Right renal pelvis (tissue), 4 donors: ENCODE measurements at places on chromosomes 5 and 9. TPM values are rescaled to one million over a fixed set of nuclear protein-coding genes. Genes with fewer than 3 reads are reported as not detected.
A peak's percentile ranks its signal among the peaks of the same experiment; 100 is the strongest.

Gene PCDHGC3
- polyA plus RNA-seq = 122 TPM

DNA sequence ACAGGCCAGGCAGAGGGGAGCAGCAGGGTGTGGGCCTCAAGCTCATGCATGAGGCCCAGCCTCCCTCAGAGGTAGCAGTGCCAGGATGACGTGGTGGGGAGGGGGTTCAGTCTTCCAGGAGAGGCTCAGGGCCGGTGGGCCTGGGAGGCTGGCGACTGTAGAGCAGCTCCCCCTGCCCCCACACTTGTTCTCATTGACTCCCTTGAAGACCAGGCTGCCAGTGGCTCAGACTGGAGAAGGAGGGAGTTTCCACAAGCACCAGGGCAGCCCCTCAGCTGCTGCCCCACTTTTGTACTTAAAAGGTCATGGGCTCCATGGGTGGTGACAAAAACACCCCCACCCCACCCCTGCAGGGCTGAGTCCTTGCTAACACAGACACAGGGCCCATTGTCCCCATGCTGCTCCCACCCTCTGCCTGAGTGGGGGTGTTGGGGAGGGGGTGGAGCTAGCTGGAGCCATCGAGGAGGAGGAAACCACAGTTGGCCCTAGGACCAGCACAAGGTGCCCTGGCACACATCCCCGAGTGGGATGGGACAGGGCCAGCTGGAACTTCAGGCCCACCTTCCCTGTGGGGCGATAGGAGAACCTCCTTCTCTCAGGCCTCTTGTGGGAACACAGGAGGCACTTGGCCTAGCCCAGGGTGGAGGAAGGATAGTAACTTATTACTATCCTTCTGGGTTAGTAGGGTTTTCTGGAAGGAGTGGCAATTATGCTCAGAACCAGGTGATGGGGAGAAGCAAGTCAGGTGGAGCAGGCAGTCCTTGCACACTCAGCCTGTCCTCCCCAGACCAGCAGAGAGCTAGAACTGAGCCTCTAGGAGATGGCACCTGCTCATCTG, 10.7 kb downstream of the PDLIM4 start:
- no peak for DNase-seq

DNA sequence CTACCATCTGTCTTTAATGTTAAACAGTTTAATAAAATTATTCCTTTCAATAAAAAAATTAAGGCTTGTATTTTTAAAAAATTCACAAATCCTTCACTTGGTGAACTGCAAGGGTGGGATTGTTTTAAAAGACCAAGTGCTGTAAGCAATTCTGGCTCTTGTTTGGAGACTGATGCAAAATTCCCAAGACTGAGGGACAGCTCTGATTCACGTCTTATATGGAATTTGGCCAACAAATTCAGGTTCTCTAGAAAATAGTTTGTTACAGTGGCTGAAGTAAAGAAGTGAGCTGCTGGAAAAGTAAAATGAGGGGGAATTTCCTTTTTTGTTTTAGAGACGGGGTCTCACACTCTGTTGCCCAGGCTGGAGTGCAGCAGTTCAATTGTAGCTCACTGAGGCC, 58.3 kb downstream of the PRELID2 start:
- DNase-seq = no peak

Gene PCAT7
- 1.1 TPM for polyA plus RNA-seq

- peak; percentile 46 for DNase-seq
Measured at GRCh38 chr9:2859776-2860379, 16.0 kb upstream of the PUM3 start.

DNA sequence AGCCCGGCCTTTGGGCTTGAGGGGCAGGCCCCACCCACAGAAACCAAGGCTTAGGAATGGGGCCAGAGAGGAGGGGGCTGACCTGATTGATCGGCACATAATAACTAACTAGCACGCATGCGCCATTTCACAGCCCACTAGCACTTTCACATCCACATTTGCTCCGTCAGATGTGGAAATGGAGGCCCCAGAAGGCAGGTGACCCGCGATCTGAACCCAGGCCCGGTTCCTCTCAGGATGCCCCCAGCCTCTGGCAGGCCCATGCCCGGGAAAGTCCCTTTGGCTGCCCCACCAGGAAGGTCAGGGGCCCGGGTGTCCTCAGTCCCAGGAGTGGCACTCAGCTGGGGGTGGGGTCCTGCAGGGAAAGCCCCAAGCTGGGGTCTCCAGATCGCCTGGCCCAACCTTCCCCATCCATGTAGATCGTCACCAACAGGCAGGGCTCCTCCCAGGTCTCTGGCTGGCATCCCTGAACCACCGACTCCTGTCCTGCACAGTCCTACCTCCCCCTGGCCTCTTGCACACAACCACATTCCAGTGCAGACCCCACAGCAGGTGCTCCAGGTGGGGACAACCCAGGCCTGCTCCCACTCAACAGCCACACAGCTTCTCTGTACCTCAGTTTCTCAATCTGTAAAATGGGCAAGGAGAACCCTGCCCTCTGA, 46.7 kb downstream of the VAV2 start:
- no peak for DNase-seq

- no peak for DNase-seq
Measured at GRCh38 chr9:121538221-121538620, 38.6 kb upstream of the GGTA1 start.

- DNase-seq = no peak
Measured at GRCh38 chr9:80504601-80505230, 933.0 kb downstream of the TLE4 start.

DNA sequence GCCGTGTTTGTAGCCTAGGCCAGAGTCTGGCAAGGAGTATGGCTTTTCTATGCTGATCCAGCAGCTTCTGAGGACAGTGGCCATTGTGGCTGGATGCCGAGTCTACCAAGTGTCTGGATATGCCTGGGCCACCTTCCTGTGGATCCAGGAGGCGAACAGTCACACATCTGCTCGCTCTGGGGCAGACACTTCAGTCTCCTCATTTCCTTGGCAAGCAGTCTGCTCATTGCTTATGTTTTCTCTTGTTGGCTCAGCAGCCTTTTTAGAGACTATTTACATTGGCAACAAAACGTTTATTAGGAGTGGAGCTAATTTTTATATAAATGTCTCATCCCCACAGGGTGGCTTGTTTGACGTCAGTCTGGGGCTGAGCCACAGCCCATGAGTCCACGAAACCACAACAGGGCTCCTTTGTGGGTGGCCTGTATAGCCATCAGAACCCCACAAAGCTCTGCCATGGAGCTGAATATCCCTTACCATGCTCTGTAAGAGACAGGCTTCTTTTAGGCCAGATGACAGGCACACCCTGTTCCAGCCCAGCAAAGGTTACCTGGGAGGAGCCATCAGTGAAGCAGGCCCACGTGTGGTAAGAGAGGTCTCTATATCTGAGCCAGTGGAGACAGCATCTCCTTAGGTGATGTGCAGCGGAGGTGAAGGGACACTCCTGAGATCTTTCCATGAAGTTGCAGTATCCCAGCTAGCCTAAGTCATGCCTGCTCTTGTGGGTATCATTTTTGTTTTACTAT, 221.7 kb downstream of the DIRAS2 start:
- DNase-seq = no peak

- DNase-seq = no peak
Measured at GRCh38 chr5:3276896-3277295, 318.7 kb upstream of the IRX1 start.

- no peak for DNase-seq
Measured at GRCh38 chr5:76457674-76458485, 54.8 kb downstream of the IQGAP2 start.

Gene ENHO
- 2.8 TPM for polyA plus RNA-seq

Gene CEL
- polyA plus RNA-seq = 4.5 TPM

- DNase-seq = no peak
Measured at GRCh38 chr5:124519396-124519795, 227.0 kb downstream of the ZNF608 start.

Gene PNPLA7
- polyA plus RNA-seq = 1.6 TPM

DNA sequence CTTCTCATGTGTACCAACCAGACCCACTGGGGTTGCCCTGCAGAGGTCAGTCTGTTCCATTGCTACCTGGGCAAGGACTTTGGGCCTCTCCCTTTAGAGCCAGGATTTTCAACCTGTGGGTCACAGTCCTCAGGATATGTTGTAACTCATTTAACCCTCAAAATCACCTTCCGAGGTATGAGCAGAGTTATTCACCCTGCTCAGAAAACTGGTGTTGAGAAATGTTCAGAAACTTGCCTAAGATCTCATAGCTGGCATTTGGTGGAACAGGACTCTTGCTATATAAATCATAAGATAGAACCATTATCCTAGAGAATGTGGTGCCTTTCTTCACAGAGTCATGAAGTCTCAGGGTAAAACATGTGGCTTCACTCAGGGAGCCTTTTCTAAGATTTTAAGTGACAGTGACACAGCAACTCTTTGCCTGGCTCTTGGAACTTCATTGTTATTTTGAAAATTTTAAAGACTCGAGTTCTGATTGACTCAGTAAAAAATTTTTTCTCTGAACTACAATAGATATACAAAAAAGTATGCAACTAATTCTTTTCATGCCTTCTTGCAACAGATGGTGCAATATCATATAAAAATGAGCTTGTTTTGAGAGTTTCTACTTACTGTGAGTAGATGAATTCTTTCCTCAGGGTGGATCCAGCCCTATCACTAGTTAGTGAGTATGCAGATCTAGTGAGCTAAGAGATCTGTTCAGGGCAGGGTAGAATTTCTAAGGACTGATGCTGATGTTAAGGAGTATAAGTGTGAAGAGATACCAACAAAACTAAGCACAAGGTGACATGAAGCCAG, 29.5 kb downstream of the CAST start:
- no peak for DNase-seq

- no peak for DNase-seq
Measured at GRCh38 chr5:40734986-40735385, 20.8 kb downstream of the TTC33 start.

GRCh38 chr5:68722357-68722756, 371.5 kb upstream of the SLC30A5 start:
- no peak for DNase-seq

DNA sequence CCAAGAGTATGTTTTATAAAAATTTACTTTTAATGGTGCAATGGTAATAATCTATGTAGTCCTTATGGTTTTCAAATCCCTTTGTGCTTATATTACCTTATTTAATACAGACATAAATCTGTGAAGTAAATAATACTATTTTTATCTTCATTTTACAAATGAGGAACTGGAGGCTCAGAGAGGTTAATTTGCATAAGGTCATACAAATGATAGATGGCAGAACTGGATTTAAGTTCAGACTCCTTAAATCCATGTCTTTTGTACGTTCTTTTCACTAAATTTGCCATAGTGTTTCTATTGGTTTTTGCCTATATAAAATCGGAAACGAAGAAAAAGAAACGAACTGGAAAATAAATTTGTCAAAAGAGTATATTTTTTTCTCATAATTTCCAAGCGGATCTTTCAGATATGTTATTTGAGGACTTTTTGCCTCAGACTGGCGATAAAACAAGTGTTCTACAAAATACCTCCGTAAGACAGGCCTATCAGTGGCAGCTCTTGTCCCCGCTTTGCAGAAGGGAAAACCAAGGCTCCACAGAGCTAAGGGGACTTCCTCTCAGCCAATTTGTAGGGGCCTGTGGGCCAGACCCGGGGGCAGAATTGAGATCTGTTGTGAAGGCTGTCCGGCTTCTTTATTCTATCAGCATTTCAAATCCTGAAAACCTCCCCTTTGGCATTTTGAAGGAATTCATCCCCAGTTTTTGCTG, 1.1 kb upstream of the TNFAIP8 start:
- no peak for DNase-seq

DNA sequence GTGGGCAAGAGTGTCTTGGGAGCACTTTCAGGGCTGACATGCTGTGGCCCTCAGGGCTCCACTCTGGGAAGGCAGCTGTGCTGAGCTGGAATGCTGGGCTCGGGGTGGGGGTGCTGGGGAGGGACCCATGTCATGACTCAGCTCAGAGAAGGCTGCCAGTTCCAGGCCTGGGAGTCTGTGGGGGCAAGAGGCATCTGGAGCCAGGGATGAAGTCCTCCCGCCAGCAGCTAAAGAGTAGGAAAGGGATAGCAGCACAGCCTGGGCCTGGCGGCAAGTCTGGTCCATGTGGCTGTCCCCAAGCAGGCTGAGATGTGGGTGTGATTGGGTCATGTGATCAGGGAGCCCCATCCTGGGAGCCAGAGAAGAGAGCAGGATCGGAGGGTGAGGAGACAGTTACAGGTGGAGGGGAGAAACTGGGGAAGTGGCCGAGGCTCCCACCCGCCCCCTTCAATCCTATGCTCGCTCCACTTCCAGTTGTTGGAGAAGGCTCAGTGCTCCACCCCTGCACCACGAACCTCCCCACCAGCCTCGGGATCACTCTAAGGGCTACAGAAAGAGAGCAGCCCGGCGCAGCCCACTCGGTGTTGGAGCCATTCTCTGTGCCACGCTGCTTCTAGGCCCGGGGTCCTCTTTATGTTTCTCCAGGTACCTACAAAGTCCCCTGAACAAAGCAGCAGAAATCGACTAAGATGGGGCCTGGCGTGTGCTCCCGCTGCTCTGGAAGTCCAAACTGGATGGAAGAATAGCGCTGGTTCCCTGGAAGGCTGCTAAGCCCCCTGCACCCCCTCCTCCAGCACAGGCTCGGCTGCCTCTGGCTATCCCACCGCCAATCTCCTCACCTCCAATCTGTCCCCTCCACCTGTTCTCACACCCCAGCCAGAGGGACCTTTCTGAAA, 12.0 kb downstream of the PDGFRB start:
- DNase-seq = no peak

DNA sequence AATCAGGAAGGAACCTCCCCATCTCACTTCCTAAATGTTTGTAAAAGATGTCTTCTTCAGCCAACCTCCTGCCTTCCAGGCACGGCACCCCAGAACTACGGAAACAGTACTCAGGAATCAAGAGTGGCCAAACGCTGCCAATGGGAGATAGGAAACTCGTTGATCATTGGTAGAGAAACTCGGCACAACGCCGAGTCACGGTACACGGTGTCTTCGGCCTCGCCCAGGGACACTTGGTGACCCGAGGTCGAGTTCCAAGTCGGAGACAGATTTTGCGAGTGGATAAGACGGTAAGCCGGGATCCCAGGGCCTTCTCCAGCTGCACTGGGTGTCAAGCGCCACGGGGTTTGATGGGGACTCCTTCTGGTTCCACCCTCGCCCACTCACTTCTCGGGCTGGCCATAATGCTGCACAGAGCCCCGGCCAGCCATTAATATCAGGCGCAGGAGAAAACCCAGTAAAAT, 343 bp downstream of the KIAA0825 start:
- peak; percentile 24 for DNase-seq

Gene CER1
- 0.66 TPM for polyA plus RNA-seq

DNA sequence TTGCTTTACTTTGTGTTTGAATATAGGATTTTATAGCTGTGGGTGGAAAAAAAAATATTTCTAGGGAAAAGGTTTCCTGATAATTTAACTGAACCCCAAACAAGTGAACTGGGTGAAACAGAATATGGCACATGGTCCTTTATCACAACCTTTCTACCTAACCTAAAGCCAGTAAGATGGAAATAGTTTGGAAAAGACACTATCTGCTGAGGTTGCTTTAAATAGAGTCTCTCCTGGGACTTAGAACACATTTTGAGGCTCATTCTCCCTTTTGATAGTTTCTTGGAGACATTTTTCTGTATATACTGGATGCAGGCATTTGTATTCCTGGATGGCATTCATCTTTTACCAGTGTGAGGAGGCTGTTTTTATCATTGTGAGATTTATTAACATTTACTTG, 39.4 kb downstream of the BASP1 start:
- DNase-seq = no peak

Gene ALDOB
- 853 TPM for polyA plus RNA-seq

DNA sequence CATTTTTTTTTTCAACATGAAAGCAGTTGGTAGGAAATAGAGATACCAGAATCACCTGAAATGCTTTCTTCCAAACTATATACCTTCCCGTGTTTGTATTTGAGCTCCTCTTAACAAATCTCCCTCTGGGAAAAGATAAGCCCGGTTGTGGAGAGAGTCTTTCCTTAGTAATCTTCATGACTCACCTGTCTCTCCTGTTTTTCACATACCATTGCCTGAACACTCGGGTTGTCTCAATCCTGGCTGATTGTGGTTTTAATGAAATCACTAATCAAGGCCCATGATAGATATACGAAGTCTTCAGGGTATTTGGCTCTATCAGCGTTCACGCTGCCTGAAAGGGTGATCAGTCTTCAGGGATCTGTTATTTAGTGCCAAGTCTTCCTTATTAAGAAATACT, 136.7 kb downstream of the MAN2A1 start:
- no peak for DNase-seq
